ENCODE measurements at places on chromosomes 16 and 17.

DNA sequence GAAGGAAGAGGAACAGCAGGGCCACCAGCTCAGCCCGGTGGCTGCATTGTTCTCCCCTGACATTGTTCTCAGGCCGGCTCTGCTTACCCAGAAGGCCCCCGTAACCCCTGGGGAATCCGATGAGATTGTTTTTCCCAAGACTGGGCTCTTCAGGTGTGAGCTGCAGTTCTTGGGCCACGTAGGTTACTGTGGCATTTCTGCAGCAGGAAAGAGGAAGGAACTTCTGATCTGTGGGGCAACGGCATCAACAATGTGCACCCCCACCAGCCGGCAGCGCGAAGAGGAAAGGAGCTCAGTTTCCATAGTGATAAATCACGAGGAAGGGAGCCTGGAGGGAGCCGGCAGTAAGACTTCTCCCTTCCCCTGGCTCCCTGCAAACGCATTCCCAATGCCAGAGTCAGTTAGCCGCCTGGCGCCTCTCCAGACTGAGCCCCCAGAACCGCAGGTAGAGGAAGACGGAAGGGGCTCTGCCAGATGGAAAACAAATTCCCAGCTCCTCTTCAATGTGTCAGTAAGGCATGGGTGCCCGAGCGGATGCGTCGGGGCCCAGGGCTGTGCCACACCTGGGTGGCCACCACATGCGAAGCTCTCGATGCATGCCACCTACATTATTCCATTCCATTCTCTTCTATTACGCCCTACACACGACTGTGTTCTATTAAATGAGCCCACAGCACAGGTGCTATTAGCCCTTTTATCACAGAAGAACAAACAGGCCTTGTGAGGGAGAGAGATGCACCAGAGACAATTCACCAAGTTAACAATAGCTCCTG, 21.5 kb upstream of the PECAM1 start:
- DNase-seq: no peak

GRCh38 chr16:86763819-86764218, 185.5 kb downstream of the FOXL1 start:
- no peak for DNase-seq

GRCh38 chr17:19874256-19874655, 6.5 kb upstream of the ULK2 start:
- DNase-seq: no peak

- DNase-seq: no peak
These were observed 844 bp downstream of the TBKBP1 start for GRCh38 chr17:47694581-47695428.

GRCh38 chr16:25747160-25747758, 55.5 kb downstream of the HS3ST4 start:
- peak; percentile 48 for DNase-seq

DNA sequence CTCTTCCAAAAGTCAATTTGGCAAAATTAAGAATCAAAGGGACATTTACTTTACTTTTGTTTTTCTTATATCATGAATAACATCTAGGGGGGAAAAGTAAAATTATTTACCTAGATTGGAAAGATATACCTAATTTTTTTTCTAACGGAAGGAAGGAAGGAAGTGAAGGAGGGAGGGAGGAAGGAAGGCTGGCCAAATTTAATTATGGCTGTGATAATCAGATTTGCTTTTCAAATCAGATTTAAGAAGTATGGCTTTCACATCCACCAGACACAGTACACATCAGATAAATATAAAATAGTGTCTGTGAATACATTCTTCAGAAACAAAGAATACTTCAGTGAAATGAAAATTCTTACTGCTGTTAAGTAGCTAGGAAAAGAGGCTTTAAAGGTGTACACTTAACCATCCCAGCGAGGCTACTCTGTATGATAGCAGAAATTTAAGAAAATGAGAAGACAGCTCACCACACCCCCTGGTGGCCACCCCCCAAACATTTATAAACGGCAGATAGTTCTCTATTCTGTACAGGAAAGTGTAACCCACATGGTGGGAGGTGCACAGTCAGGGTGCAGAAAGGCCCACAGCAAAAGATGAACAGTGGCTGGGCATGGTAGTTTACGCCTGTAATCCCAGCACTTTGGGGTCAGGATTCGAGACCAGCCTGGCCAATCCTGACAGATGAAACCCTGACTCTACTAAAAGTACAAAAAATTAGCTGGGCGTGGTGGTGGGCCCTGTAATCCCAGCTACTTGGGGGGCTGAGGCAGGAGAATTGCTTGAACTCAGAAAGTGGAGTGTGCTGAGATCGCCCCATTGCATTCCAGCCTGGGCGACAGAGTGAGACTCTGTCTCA, 150.8 kb downstream of the SSH2 start:
- DNase-seq: peak; percentile 84

DNA sequence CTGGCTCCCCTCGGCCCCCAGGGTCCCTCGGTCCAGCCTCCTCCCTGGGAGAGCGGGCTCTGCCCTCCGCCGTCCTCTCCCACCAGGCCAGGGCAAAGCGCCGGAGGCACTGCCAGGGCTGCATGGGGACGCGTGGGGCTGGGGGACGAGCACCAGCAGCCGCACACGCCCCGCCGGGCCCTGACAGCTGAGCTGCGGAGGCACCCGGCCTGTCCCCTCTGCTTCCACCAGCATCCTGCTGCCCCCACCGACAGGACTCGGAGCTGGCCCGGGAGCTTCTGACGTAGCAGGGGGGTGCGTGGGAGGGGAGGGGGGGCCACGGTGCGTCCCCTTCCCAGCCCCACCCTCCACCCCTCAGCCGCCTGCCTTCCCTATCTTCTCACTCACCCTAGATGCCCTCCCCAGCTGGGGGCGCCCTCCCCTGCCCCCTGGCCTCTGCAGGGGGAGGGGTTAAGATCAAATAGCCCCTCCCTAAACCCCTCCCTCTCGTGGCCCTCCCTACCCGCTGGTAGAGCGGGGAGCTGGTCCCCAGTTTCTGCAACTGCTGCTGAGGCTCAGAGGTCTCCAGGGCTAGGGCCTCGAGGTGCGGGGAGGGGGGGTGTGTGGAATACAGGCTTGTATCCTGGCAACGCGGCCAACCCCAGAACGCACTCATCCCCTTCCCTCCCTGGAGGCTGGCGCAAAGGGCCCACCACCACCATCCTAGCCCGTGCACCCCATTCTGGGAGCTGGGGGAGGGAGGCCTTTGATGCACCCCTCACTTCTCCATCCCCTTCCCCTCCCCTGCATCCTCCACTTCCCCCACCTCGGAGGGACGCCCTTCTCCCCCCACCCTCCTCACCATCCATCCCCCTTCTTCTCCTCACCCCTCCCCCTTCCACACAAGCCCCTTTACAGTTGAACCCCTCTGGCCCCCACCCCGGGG, 1.0 kb downstream of the SRCIN1 start:
- DNase-seq: peak; percentile 48

Data from right forelimb (tissue), 1 donor.